Effector memory CD4-positive, alpha-beta T cell (primary cell): ENCODE measurements at places on chromosomes 3 and 15.

DNA sequence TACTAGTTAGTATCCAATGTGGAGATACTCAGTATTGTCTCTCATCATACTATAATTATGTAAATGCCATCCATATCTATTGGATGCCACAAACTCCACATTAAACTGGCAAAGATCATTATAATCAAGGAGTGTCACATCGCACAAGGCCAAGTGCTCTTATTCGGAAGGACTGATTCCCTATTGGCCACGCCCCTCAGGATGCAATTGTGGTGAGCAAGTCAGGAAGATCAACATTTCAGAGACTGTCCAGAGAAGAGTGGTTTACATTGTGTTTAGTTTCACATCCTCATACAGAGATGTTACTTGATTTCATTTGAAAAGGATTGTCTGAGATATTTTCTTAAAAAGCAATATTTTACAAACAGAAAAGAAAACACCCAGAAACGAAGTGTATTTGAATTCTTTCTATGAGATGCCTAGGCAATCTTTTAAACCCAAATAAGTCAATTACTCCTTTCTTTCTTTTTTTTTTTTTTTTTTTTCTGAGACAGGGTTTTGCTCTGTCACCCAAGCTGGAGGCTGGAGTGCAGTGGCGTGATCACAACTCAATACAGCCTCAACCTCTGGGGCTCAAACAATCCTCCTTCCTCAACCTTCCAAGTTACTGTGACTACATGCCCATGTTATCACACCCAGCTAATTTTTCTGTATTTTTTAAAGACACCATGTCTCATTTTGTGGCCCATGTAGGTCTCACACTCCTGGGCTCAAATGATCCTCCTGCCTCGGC lies 369.1 kb downstream of the RBMS3 start:
- no peaks in the 10 kb centered on the region for H3K36me3 ChIP-seq
- no peaks in the 10 kb centered on the region for H3K4me1 ChIP-seq
- H3K27ac ChIP-seq: no peak overlapping the region
- no peak for DNase-seq
- H3K27me3 ChIP-seq: no peaks in the 10 kb centered on the region
- no peak overlapping the region for H3K4me3 ChIP-seq

DNA sequence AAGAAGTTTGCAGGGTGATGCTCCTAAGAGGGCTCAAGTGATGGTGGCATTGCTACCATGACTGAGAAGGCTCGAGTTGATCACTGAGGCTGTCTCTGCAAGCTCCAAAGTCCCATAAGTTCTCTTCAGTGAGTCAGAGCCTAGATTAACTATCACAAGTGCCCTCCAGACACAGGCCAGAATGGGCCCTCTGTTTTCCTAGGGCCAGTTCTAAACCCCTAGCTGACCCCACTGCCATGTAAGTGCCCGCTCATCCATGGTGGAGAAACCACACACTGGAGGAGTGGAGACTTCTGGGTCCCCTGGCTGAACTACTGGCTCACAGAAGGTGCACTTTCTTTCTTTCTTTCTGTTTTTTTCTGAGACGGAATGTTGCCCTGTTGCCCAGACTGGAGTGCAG lies 87.6 kb upstream of the WNT5A start:
- no peak overlapping the region for H3K27ac ChIP-seq
- no peaks in the 10 kb centered on the region for H3K4me1 ChIP-seq
- H3K4me3 ChIP-seq: no peak overlapping the region
- no peaks in the 10 kb centered on the region for H3K27me3 ChIP-seq

GRCh38 chr15:84659904-84660781 lies 2.1 kb upstream of the NMB start:
- no peak overlapping the region for H3K4me3 ChIP-seq
- peaks cover 11% of the 10 kb centered on the region for H3K4me1 ChIP-seq
- H3K27me3 ChIP-seq: no peaks in the 10 kb centered on the region
- no peak for DNase-seq

GRCh38 chr3:109548192-109548938 lies 211.0 kb upstream of the DPPA4 start:
- H3K27me3 ChIP-seq: no peaks in the 10 kb centered on the region
- no peak for DNase-seq
- H3K4me1 ChIP-seq: no peaks in the 10 kb centered on the region
- H3K27ac ChIP-seq: no peak overlapping the region
- H3K36me3 ChIP-seq: no peaks in the 10 kb centered on the region
- H3K4me3 ChIP-seq: no peak overlapping the region

DNA sequence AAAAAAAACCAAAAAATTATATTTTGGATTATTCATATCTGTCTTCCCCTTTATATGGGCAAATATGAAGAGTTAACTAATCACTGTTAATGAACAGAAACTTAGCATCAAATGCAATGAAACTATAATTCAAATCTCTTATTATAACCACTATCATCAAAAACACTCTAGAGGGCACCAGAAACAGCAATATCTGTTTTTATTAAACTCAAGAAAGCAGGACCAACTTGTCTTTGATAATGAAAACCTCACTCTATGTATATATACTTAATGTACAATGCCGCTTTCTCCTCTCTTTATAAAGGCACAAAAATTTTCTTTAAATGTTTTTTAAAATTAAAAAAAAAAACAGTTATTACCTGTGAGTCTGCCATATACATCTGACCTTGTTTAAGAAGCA lies 92.7 kb downstream of the UACA start:
- no peak overlapping the region for H3K4me3 ChIP-seq
- H3K27me3 ChIP-seq: no peaks in the 10 kb centered on the region
- no peak overlapping the region for H3K27ac ChIP-seq
- DNase-seq: no peak

DNA sequence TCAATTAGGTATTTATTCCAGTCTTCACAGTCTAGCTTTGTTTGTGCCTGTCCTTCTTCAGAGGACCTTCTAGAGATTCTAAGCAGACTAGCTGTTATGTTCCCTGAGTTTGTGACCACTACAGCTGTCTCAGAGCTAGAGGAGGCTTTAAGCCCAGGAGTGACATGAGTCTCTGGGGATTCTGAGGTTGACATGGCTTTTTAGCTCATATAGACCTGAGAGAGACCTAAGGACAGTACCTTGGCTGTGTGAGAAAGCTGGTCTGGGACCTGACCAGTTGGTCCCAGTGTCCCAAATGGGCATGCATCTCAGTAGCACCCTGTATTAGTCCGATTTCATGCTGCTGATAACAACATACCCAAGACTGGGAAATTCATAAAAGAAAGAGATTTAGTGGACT lies 330.2 kb downstream of the DIPK2A start:
- H3K4me3 ChIP-seq: no peak overlapping the region
- no peaks in the 10 kb centered on the region for H3K4me1 ChIP-seq
- no peak for DNase-seq
- H3K27me3 ChIP-seq: no peaks in the 10 kb centered on the region
- no peak overlapping the region for H3K27ac ChIP-seq

DNA sequence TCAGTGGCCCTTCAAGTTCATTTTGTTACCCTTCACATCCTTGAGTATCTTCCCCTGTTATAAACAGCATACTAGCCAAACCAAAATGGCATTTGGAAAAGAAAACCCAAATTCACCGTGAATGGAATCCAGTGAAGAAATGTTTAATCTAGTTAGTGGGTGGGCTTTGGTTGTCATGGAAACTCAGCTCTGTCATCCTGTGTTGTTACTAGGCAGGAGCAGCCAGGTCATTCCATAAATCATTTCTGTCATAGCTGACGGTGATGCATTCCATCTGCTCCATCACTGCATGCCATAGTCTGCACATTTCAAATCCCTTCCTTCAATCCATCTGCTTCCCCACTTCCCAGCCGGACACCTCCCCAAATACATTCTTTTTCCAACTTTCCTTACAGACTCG lies 140.4 kb upstream of the CGNL1 start:
- H3K27me3 ChIP-seq: no peaks in the 10 kb centered on the region
- no peak overlapping the region for H3K4me3 ChIP-seq
- DNase-seq: no peak
- H3K36me3 ChIP-seq: peaks cover 20% of the 10 kb centered on the region

DNA sequence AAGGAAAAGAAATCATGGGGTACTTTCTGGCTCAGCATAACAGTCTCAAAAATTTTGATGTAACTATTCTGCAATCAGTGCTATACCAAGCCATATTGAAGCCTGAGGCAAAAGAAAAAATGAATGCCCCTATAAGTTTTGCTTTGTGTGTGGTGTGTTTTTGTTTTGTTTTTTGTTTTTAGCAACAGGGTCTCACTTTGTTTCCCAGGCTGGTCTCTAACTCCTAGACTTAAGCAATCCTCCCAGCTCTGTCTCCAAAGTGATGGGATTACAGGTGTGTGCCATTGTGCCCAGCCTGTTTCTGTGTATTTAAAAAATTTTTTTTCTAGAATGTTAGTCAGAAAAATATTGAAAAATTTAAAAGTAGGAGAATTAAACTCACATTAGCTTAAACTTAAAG lies 93.2 kb downstream of the ZNF280D start:
- no peak overlapping the region for H3K4me3 ChIP-seq
- DNase-seq: no peak
- no peaks in the 10 kb centered on the region for H3K27me3 ChIP-seq
- H3K36me3 ChIP-seq: no peaks in the 10 kb centered on the region
- H3K4me1 ChIP-seq: no peaks in the 10 kb centered on the region

GRCh38 chr15:77504306-77504705 lies 83.6 kb downstream of the HMG20A start:
- DNase-seq: no peak
- H3K4me3 ChIP-seq: no peak overlapping the region
- H3K36me3 ChIP-seq: no peaks in the 10 kb centered on the region
- H3K4me1 ChIP-seq: no peaks in the 10 kb centered on the region
- H3K27ac ChIP-seq: no peak overlapping the region
- H3K27me3 ChIP-seq: no peaks in the 10 kb centered on the region

GRCh38 chr3:151197981-151198767 lies 4.8 kb downstream of the GPR171 start:
- no peak overlapping the region for H3K27ac ChIP-seq
- no peak for DNase-seq
- peaks cover 10% of the 10 kb centered on the region for H3K36me3 ChIP-seq
- H3K27me3 ChIP-seq: no peaks in the 10 kb centered on the region

DNA sequence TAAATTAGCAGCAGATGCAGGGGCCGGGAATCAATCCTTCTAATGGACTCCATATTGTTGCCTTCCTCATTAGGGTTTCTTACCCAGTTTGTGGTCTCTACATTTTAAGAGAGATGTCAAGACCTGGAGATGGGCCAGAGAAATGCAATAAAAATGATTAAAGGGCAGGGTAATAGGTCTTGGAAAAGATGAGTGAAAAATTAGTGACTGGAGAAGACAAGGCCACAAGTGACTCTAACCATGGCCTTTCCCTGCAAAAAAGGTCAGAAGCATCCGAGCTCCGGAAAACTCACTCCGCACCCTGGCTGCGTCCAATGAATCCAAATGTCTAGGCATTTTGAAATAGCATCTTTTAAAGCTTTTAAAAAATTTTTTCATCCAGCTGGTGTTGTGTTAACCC lies 152.8 kb downstream of the ARRDC4 start:
- H3K27me3 ChIP-seq: no peaks in the 10 kb centered on the region
- H3K36me3 ChIP-seq: no peaks in the 10 kb centered on the region
- no peak for DNase-seq
- no peak overlapping the region for H3K27ac ChIP-seq

GRCh38 chr3:133296981-133297380 lies 102.9 kb upstream of the BFSP2 start:
- no peak overlapping the region for H3K4me3 ChIP-seq
- no peak overlapping the region for H3K27ac ChIP-seq
- no peak for DNase-seq
- H3K36me3 ChIP-seq: no peaks in the 10 kb centered on the region
- no peaks in the 10 kb centered on the region for H3K27me3 ChIP-seq
- no peaks in the 10 kb centered on the region for H3K4me1 ChIP-seq

GRCh38 chr15:26083457-26083856 lies 220.3 kb upstream of the ATP10A start:
- H3K36me3 ChIP-seq: no peaks in the 10 kb centered on the region
- H3K27ac ChIP-seq: no peak overlapping the region
- no peak overlapping the region for H3K4me3 ChIP-seq
- H3K4me1 ChIP-seq: no peaks in the 10 kb centered on the region
- DNase-seq: no peak

- H3K27me3 ChIP-seq: no peaks in the 10 kb centered on the region
- no peak overlapping the region for H3K27ac ChIP-seq
- no peak overlapping the region for H3K4me3 ChIP-seq
- no peaks in the 10 kb centered on the region for H3K4me1 ChIP-seq
- no peak for DNase-seq
Observed at GRCh38 chr15:69013726-69014406, 629 bp upstream of the NOX5 start.

GRCh38 chr3:42179110-42179725 lies 86.8 kb downstream of the CCK start:
- no peak overlapping the region for H3K4me3 ChIP-seq

DNA sequence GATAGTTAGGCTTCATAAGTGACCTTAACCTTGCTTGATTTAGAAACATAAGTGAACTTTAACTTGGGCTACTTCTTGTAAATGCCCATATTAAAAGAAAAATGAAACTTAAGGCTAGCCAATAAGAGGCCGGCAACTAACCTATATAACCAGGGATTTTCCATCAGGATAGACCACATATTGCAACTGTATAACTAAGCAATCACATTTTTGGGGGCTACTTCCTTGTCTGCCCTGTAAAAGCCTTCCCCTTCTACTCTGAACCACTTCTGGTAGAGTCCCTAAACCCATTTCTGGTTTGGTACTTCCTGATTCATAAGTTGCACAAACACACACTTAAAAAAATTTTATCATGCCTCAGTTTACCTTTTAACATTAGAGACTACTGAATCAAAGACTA lies 150.9 kb upstream of the UBE2E2 start:
- H3K4me3 ChIP-seq: no peak overlapping the region
- no peaks in the 10 kb centered on the region for H3K36me3 ChIP-seq
- H3K27me3 ChIP-seq: no peaks in the 10 kb centered on the region
- no peaks in the 10 kb centered on the region for H3K4me1 ChIP-seq

DNA sequence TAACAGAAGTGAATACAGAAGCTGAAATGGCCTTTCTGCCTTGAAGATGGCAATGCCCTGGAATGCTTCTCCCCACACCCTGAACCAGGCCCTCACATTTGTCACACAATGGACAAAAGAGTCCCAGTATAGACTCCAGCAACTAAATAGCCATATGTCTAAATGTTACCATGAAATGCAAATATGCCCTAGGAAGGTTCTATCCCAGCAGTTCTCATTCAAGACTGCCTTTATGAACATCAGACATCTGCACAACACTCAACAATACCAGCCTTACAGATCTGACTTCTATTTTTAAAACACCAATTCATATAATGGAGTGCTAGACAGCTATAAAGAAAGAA lies 7.9 kb downstream of the ITGB5 start:
- DNase-seq: no peak
- H3K27ac ChIP-seq: no peak overlapping the region
- H3K27me3 ChIP-seq: no peaks in the 10 kb centered on the region

GRCh38 chr3:121574449-121574848 lies 6.7 kb downstream of the ARGFX start:
- H3K27ac ChIP-seq: no peak overlapping the region
- H3K27me3 ChIP-seq: no peaks in the 10 kb centered on the region
- no peak for DNase-seq

GRCh38 chr15:91456251-91456718 lies 356.2 kb downstream of the SV2B start:
- no peak for DNase-seq
- H3K4me1 ChIP-seq: no peaks in the 10 kb centered on the region
- H3K4me3 ChIP-seq: no peak overlapping the region
- H3K27me3 ChIP-seq: no peaks in the 10 kb centered on the region
- no peaks in the 10 kb centered on the region for H3K36me3 ChIP-seq

- H3K27ac ChIP-seq: no peak overlapping the region
- no peak overlapping the region for H3K4me3 ChIP-seq
- no peaks in the 10 kb centered on the region for H3K27me3 ChIP-seq
- H3K36me3 ChIP-seq: no peaks in the 10 kb centered on the region
Observed at GRCh38 chr3:123424321-123424998, 24.4 kb downstream of the ADCY5 start.
